ENCODE measurements at places on chromosomes 12 and 14.

GRCh38 chr14:76695263-76695920, 65.9 kb upstream of the VASH1 start:
- DNase-seq: no peak

GRCh38 chr12:52524241-52524897, 4.2 kb upstream of the KRT5 start:
- DNase-seq: no peak

DNA sequence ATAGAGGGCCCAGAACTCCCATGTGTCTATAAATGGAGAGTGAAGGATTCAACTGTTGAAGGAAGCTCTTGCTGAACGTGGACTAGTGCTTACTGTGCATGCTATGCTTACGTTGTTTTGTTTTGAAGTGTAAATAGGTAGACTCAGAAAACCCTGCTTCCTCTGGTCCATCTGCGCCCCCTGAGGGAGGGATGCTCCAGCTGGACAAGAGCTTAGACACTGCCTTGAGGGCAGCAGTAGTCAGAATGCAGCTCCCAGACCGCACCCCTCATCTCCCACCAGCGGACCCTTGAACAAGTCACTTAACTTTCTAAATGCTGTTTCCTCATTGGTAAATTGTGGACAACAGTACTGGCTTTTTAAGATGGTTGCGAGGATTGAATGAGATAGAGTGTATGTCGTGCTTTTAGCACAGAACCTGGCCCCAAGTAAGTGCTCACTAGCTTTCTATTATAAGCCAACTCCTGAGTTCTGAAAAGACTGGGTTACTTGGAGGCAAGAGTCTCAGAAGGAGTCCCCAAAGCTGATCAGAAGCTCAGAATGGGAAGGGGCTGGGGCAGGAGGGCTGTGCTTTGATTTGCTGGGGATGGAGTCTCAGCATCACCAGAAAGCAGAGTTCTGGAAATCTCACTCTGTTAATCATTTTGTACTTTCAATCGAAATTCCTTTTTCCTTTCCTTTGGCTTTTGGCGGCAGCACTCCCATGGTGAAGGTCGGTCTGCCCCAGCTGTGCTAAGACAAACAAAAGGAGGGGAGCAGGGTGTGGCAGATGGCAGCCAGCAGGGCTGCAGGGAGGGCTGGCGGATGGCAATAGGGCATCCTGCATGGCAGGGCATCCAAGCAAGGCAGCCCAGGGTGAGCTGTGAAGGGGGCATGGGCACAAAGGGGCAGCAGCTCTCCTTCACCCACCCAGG, 15.6 kb downstream of the AGAP2 start:
- no peak for DNase-seq

- DNase-seq: no peak
Measured at GRCh38 chr14:92930737-92931602, 8.0 kb downstream of the CHGA start.

GRCh38 chr14:104271391-104271790, 133.0 kb downstream of the KIF26A start:
- DNase-seq: no peak

DNA sequence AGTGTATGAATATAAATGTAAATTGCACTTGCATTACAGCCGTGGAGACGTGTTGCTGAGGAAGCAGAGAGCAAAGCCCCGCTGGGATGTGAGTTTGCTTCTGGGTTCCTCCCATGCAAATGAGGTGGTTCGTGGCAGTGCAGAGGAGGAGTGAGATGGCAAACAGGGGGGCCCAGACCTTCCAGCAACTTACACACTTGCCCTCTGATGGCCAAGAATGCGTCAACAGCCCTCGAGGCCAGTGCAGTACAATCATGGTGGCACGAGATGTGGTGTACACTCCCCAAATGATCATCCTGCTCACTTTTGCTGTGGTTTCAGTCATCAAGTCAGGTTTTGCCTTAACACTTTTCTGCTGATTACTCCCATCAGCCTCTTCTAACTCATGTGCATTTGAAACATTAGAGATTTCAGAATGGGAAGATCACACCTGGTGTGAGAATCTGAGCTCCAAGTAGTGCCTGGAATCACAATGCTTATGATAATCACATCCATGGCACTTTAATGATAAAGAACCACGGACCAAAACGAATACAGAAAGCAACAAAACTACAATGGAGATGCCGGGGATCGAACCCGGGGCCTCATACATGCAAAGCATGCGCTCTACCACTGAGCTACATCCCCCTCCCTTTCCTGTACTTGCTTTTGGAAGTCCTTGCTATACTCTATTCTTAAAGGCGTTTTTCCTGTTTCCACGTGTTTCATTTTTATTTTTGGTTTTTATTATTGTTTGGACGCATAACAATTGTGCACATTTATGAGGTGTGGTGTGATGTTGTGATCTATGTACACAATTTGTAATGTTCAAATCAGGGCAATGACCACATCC, 7.0 kb upstream of the UBC start:
- DNase-seq: no peak

DNA sequence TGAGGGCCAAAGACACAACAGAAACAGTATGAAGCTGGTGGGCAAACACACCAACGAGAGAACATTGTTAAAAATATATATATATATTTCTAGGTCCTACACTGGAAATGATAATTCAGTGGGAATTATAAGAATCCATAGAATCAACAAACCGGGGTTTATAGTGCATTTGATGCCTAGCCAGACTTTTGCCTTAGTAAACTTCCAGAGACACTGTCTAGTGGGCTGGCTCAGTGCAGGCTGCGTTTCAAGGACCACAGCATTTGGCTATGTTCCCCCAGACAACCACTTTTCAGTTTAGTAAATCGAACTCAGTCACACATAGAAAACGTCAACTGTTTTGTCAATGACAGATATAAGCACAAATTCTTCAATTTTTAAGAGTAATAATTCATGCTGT, 41.9 kb downstream of the SLC38A4 start:
- no peak for DNase-seq

DNA sequence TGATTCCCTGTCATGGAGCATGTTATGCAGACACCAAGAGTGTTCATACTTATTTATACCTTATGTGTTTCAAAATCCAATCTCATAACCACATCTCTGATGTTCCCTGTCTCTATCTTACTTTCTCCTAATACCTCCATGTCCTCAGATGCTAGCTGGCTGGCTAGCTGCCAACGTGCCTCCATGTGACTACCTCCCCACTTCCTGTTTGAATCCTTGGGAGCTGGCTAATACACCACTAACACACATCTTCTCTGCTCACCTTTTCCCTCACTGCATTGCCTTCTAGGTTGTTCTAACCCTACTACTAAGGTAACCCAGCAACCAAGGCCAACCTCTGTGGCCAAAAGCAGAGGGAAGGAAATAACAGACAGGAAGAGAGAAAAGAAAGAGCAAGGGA, 27.3 kb downstream of the TTC5 start:
- no peak for DNase-seq

GRCh38 chr14:67487937-67488893, at the start of gene TMEM229B:
TSS of gene TMEM229B (minus strand) at chr14:67488721. CDS start at chr14:67473923, 14,798 bp downstream.
- DNase-seq: no peak

- DNase-seq: no peak
Measured at GRCh38 chr14:56176530-56176929, 58.3 kb downstream of the PELI2 start.

DNA sequence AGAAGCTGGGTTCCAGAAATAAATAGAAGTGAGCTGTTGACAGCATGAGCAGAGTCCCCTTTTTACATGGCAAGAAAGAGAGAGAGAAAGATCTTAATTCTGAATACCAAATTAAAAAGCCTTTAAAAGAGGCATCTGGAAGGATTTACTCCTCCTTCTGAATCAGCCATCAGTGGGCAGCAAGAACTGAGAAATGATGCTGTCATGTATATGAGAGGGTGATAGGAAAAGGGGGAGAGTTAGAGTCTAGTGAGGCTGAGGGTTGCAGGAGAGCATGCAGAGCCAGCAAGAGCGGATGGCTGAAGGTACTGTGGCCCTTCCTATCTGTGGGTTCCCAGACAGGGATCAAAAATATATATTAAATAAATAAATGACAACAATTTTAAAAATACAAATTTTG, 34.5 kb upstream of the GNG2 start:
- DNase-seq: no peak

DNA sequence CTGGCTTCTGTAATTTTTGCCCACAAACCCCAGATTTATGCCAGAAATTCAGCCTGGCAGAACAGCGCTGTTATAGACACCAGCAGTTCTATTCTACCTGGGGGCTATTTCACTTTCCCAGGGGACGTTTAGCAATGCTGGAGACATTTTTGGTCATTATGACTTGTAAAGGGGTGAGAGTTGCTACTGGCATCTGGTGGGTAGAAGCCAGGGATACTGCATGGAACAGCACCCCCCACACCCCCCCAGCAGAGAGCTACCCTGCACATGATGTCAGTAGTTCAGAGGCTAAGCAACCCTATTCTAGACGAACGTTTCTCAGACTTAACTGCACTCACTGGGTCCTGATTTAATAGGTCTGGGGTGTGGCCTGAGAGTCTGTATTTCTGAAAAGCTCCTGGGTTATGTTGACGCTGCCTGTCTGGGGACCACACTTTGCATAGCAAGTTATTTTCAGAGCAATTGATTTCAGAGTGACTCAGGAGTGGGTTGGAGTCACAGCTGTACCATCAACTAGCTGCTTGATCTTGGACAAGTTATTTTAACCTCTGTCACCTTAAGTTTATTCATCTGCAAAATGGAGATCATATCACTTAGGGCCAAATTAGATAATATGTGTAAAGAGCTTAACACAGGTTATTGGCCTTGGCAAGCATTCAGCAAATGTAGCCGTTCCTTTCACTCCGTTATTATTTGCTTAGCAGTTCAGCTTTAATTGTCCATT, 48.5 kb downstream of the CHST11 start:
- no peak for DNase-seq
